ENCODE measurements at places on chromosomes 12 and 14. TPM values are rescaled to one million over a fixed set of nuclear protein-coding genes. Genes with fewer than 3 reads are reported as not detected.

The C1QL4 gene
- total RNA-seq = 0.09 TPM

The STRAP gene
- total RNA-seq = 56.1 TPM

The OLR1 gene
- total RNA-seq = not detected

The FANCM gene
- total RNA-seq = 5.0 TPM

The KRT6C gene
- not detected for total RNA-seq

The LALBA gene
- not detected for total RNA-seq

The PPP4R4 gene
- 0.34 TPM for total RNA-seq

The TEX22 gene
- 0.43 TPM for total RNA-seq

The PPP1R3E gene
- 2.5 TPM for total RNA-seq

The CMTM5 gene
- not detected for total RNA-seq
